ENCODE measurements at places on chromosomes 5 and 9.

GRCh38 chr5:1111241-1111726 is 579 bp downstream of the SLC12A7 start:
- DNase-seq, result no peak

DNA sequence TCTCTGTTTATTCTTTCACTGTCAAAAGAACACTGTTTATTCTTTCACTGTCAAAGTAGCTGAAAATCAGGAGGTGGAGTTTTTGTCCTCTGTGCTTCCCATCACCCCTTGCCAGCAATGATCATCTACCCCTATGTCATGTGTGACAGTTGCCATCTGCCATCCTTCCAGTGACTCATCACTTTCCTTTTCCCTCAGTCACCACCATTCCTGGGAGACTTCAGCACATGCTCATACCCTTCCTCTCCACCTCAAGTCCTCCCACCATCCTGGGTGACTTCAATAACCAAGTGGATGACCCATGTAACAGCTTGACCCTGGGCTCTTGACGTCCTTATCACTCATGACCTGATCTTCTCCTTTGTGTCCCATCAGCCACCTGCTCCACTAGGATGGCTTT is 43.3 kb upstream of the RASEF start:
- DNase-seq, result no peak

DNA sequence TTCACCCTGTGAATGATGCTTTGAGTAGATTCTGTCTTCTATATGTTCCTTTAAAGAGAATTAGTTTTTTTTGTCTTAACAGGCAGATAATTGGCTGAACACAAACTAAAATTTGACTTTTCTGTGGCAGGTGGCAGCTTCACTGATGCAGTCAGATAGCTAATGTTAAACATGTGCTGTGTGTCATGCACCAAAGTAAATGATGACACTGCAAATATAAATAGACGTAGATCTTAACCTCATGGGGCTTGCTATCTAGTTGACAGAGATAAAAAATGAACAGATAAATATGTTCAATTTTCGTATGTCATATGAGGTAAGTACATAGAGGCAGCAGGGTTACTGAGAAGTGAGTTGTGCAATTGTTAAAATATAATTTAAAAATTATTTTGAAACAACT is 82.7 kb downstream of the PARP8 start:
- no peak for DNase-seq

GRCh38 chr9:133978226-133978898 is 13.8 kb downstream of the VAV2 start:
- DNase-seq, result no peak

DNA sequence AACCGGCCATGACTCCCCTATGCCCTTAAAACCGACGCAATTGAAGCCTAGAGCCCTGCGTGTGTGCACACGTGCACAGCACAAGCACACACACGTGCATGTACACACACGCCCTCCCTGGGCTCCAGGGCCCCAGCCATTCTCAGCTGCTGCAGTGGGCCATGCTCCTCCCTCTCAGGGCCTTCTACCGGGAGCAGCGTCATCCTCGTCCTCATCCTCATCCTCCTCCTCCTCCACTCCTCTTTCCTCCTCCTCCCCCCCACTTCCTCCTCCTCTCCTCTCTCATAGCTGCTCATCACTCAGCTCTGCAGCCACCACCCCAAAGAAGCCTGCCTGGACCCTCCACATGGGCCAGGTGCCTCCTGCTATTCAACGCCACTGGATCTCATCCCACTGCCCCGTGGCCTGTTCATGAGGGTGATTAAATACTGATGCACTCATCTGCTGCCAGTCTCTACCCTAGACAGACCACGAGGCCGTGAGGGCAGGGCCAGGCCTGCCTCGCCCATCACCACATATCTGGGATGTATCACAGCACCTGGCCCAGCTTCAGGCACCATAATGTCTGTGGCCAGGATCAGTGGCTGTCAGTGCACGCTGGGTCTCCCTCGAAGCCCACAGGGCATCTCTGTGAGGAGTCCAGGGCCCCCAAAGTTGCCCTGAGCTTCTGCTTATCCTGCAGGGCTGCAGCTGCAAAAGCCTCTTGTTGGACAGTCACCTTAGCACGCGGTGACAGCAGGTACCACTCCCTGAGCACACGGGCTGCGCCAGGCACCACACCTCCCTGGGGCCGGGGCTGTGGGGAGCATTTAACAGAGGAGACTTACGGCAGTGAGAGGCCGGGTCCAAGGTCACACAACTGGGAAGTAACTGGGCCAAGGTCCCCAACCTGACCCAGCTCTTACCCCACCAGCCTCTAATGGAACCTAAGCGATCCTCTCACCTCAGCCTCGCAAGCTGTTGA is 9.8 kb downstream of the FAM78A start:
- DNase-seq, result no peak

GRCh38 chr5:51302343-51302742 is 80.9 kb upstream of the ISL1 start:
- no peak for DNase-seq

Measured in stimulated activated CD8-positive, alpha-beta memory T cell treated with anti-CD3 and anti-CD28 coated beads, Interleukin-4, amount 100 ng/mL, for 4 hours (primary cell).